ENCODE measurements at places on chromosomes 5 and 9. TPM values are rescaled to one million over a fixed set of nuclear protein-coding genes. Genes with fewer than 3 reads are reported as not detected.

SLC6A19 gene
- not detected for total RNA-seq

GDNF gene
- 0.54 TPM for total RNA-seq

PHF24 gene
- total RNA-seq, result 0.16 TPM

FOXD4L5 gene
- total RNA-seq, result under 0.01 TPM

KIF24 gene
- 0.74 TPM for total RNA-seq

PCDHA8 gene
- total RNA-seq, result 0.25 TPM

C5 gene
- total RNA-seq, result 13.8 TPM

ZNF474 gene
- not detected for total RNA-seq

QSOX2 gene
- 9.2 TPM for total RNA-seq

KIF12 gene
- not detected for total RNA-seq

SLC6A3 gene
- total RNA-seq, result not detected

SMIM33 gene
- total RNA-seq, result not detected

LRRTM2 gene
- 3.6 TPM for total RNA-seq

CHSY3 gene
- 2.9 TPM for total RNA-seq

GLRA1 gene
- total RNA-seq, result not detected

TAF11L7 gene
- total RNA-seq, result not detected

WNT8A gene
- total RNA-seq, result not detected

IFNB1 gene
- not detected for total RNA-seq

CDC20B gene
- total RNA-seq, result not detected

BTNL3 gene
- total RNA-seq, result not detected

RGS7BP gene
- 0.72 TPM for total RNA-seq

TRIM36 gene
- total RNA-seq, result 0.36 TPM

TMEM174 gene
- total RNA-seq, result not detected

TAF11L10 gene
- total RNA-seq, result not detected

CD180 gene
- 0.09 TPM for total RNA-seq

TPRN gene
- total RNA-seq, result 8.0 TPM

TRIO gene
- total RNA-seq, result 222 TPM

ADGRV1 gene
- total RNA-seq, result 0.18 TPM

LECT2 gene
- total RNA-seq, result not detected

ORM2 gene
- not detected for total RNA-seq

CD14 gene
- total RNA-seq, result 0.36 TPM

BAAT gene
- not detected for total RNA-seq

RUFY1 gene
- total RNA-seq, result 143 TPM

GRXCR2 gene
- total RNA-seq, result not detected

PDE6A gene
- total RNA-seq, result not detected

SPATA31A3 gene
- not detected for total RNA-seq

EIF4EBP3 gene
- 0.74 TPM for total RNA-seq

INSL4 gene
- total RNA-seq, result not detected

MCIDAS gene
- total RNA-seq, result not detected

HCN1 gene
- not detected for total RNA-seq

SLC4A9 gene
- total RNA-seq, result not detected

FAM153A gene
- not detected for total RNA-seq

PCDHB15 gene
- total RNA-seq, result not detected

CER1 gene
- not detected for total RNA-seq

PDCD1LG2 gene
- 10.9 TPM for total RNA-seq

NTRK2 gene
- 3.3 TPM for total RNA-seq

FOXD4 gene
- total RNA-seq, result 0.27 TPM

SLC9A3 gene
- total RNA-seq, result 1.8 TPM

PCDHB3 gene
- total RNA-seq, result 0.74 TPM

IRX1 gene
- total RNA-seq, result 7.9 TPM

All from fibroblast of the aortic adventitia (primary cell).